ENCODE measurements at places on chromosomes 5 and 9. TPM values are rescaled to one million over a fixed set of nuclear protein-coding genes. Genes with fewer than 3 reads are reported as not detected.

CAMK4 gene
- 8.3 TPM for polyA plus RNA-seq

MSMP gene
- 1.6 TPM for polyA plus RNA-seq

CDKN2B gene
- polyA plus RNA-seq, result 0.37 TPM

SNX2 gene
- polyA plus RNA-seq, result 68.4 TPM

TEX48 gene
- polyA plus RNA-seq, result not detected

LRRC26 gene
- polyA plus RNA-seq, result not detected

HINT2 gene
- polyA plus RNA-seq, result 24.5 TPM

ZNF608 gene
- 27.6 TPM for polyA plus RNA-seq

SCGB3A2 gene
- not detected for polyA plus RNA-seq

PCAT7 gene
- 1.5 TPM for polyA plus RNA-seq

PSAT1 gene
- 35.6 TPM for polyA plus RNA-seq

OBP2B gene
- not detected for polyA plus RNA-seq

SARDH gene
- 3.0 TPM for polyA plus RNA-seq

SLC25A51 gene
- 13.7 TPM for polyA plus RNA-seq

CMYA5 gene
- polyA plus RNA-seq, result 145 TPM

NDST1 gene
- 49.4 TPM for polyA plus RNA-seq
